ENCODE measurements at places on chromosomes 4 and X.

GRCh38 chrX:11589641-11590040, 76.1 kb downstream of the ARHGAP6 start:
- DNase-seq, result no peak

- DNase-seq, result no peak
Measured at GRCh38 chrX:153582896-153583295, 16.0 kb downstream of the CCNQ start.

GRCh38 chr4:76722838-76723237, 175.1 kb downstream of the SOWAHB start:
- no peak for DNase-seq

DNA sequence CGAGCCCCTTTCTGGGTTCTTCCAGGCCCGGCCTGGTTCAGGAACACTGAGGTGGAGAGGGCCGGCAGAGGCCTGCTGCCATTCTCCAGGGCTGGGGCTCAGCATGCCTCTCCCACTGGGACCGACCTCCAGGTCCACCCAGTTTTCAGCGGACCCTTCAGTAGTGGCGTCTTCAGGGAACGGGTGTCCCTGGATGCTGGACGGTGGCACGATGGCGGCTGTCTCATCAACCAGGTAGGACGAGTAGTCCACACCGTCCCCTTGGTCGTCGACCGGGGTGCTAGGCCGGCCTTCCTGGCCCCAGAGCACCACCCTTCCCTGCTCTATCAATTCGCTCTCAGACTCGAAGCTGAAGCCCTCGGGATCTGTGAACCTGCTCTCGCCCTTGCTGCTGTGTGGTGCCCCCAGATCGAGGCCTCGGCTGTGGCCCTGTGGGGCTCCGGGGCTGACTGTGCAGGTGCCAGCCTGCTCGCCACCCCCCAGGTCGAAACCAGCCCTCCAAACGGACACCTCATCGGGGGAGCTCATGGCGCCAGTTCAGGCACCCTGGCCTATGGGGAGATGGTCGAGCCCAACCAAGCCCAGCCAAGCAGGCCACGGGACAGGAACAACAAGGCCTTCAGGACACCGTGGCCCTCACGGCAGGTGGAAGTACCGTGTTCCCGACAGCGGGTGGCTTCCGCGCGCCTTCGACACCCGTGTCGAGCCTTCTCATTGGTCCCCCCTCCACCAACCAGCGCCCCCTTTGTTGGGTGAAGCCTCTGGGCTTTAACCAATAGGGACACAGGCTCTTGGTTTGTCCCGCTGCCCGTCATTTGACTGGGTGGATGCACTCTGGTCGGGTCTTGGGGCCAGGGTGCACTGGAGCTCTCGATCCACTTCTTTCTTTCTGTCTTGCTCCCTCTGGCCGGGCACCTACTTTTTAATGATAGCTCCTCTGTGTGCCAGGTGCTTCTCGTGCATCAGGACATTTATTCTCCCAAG, 814 bp upstream of the LOC101059915 start:
- DNase-seq, result no peak

DNA sequence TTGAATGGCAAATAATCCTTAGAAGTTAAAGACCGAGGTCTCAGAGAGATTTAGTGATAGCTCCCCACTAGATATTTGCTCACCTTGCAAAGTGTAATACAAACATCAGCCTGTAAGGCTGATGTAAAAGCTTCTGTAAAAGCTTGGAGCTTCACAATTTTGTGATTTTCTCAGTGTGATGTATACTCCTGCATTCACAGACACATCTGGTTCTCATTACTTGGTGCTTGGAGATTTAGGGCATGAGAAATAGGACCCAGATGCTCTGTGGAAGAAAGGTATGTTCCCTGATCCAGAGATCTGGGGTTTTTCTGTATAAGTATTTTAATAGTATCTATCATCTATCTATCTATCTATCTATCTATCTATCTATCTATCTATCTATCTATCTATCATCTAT, 1664.3 kb downstream of the C4orf33 start:
- no peak for DNase-seq

DNA sequence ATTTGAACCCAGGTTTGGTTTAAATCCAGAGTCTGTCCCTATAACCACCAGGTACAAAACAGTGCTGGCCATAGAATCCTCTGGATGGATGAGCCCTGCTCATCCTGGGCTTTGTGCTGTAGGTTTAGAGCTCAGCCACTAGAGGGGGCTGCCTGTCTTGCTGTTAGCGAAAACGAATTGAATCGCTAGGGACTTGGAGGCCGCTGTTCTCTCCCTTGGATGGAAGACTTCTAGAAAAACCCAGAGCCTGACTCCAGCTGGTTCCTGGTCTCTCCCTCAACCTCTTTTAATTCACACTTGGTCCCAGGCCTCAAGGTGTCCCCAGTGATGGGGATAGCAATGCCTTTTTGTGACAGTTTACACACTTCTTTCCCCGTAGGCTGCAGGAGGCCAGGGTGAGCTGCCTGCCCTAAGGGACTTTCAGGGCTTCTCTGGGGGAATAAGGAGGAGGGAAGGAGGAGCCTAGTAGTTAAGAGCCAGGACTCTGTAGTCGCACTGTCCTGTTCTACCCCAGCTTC, 8.7 kb downstream of the RIPPLY1 start:
- peak; percentile 42 for DNase-seq

DNA sequence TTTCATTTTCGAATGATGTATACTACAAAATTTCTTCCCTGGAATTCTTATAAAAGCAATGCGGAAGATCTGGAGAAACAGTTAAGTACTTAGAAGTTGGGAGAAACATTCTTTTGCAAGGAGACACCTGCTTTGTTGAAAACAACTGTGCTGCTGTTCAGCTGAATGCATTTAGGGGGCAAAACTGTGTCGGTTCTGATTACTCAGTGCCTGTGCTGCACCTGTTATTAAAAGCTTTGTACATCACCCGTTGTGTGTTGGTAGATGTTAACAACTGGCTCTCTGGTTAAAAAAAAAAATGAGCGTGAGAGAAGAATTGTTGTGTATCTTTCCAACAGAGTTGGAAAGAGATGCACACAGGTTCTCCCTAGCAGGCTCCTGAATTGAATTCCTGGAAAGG, 184.1 kb upstream of the HHIP start:
- no peak for DNase-seq

DNA sequence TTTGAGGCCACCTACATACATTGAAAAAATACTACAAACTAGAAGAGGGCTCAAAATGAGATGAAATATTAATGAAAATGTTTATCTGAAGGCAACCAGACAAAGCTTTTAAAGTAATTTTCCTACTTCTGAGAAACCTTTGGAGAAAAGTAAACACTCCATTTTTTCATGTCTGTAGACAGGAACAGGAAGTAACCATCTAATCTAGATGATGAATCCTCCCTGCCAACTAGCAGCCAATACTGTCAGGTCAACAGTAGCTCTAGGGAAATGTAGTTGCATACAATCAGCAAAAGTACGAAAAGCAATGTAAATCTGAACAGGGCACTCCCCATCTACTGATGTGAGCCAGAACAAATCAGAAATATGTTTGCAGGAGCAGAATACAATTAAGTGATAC, 49.0 kb downstream of the AMMECR1 start:
- no peak for DNase-seq

DNA sequence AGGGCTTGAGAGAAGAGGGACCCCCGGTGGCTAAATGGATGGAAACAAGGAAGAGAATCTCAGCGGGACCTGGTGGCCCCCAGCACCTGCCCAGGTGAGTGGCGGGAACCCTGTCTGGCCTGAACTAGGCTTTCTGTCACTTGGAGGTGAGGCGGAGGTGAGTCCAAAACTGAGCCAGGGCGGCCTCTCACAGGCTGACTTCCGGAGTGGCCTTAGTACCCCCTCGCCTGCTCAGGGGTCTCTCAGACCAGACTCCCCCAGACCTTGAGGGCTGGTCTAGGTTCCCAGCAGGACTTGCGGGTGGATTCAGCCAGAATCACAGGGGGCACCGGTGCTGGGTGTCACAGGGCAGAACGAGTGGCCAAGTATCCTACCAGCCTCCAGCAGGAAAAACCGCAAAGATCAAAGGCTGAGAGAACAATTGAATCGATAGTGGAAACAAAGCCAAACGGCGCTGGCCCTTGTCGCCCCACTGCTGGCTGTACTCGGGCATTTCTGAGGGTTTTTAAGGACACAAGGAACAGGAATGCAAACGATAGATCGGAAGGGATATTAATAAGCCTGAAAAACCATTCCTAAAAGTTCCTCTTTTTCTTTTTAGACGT, 67.8 kb downstream of the WFS1 start:
- no peak for DNase-seq

DNA sequence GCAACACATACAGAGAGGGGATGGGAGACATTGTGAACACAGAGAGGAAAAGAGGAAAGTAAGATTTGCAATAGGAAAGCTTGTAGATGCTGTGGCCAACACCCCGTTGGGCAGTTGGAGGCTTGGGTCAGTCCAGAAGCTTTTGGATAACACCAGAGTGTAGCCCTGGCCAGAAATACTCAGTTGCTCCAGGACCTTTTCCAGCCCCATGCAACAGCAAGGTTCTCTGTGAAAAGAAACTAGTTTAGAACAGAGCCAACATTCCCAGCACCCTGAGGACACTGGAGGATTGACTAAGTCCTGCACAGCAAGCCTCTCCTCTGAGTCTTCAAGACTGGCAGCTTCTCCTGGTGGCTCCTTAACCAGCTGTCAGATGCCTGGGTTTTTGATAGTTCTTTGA, 27.9 kb upstream of the NAF1 start:
- DNase-seq, result no peak

GRCh38 chr4:52968241-52968640, 106.1 kb downstream of the RASL11B start:
- DNase-seq, result no peak

- DNase-seq, result no peak
Measured at GRCh38 chr4:68569466-68570121, 6.5 kb downstream of the UGT2B17 start.

DNA sequence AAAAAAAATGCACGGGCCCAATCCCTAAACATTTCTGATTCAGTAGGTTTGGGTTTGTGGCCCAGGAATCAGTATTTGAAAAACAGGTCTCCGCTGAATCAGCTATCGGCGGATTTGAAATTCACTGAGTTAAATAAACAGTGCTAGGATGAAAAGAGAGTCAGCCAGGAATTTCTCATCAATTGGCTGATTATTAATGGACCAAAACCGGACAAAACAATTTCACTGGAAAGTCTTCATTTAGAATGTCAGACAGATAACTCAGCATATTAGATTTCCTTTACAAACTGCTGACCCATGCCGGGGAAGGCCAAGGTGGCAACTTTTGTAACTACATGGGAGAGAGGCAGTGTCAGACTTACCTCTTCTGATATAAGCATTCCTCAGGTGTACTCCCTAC, 99.4 kb upstream of the LSM6 start:
- no peak for DNase-seq

GRCh38 chrX:47566841-47567240, 5.8 kb downstream of the ARAF start:
- DNase-seq, result no peak

DNA sequence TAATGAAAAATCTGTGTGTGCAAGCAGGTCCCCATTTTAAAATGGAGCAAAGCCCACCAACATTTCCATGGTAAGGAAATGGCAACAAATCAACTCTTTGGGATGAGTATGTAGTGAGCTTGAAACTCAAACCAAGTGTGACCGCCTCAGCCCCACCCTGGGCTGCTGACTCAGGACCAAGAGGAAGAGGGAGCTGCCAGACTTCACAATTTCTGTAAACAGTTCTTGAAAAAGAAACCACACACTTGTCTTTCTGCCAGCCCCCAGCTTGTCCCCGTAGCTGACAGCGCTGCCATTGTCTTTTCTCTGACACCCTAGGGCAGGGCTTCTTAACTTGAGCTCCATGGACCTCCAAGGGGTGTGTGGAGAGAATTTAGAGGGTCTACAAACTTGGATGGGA, 10.3 kb downstream of the RTL5 start:
- no peak for DNase-seq

GRCh38 chrX:9940421-9940820, 26.7 kb upstream of the CLDN34 start:
- DNase-seq, result no peak

- DNase-seq, result no peak
Measured at GRCh38 chrX:154750301-154751202, at the start of gene GAB3. Gene GAB3 (minus strand): TSS chrX:154751077. CDS start chrX:154751025, 52 bp downstream.

DNA sequence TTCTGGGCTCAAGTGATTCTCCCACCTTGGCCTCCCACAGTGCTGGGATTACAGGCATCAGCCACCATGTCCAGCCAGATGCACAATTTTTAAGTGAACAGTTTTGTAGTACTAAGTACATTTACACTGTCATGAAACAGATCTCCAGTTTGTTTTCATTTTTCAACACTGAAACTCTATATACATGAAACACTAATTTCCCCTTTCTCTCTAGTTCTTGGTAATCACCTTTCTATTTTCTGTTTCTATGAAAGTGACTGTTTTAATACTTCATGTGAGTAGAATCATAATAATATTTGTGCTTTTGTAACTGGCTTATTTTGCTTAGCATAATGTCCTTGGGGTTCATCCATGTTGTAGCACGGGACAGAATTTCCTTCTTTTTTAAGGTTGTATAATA, 237.4 kb downstream of the CAMK2D start:
- DNase-seq, result no peak

DNA sequence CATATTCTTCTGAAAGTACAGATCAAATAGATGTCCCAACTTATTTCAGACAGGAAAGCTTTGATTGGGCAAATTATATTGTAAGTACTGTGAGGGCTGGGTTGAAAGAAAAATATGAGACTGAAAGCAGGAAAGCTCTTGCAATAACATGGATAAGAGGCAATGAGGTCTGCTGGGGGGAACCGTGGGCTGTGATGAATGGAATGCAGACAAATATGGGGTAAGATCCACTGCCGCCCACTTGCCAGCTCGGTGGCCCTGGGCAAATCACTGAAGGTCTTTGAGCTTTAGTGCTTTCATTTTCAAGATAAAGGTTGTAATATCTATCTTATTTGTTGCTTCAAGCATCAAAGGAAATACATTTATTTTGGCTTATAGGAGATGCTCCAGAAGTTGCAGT, 51.0 kb downstream of the AGA start:
- no peak for DNase-seq

GRCh38 chrX:153708415-153708814, 15.8 kb downstream of the BCAP31 start:
- no peak for DNase-seq

DNA sequence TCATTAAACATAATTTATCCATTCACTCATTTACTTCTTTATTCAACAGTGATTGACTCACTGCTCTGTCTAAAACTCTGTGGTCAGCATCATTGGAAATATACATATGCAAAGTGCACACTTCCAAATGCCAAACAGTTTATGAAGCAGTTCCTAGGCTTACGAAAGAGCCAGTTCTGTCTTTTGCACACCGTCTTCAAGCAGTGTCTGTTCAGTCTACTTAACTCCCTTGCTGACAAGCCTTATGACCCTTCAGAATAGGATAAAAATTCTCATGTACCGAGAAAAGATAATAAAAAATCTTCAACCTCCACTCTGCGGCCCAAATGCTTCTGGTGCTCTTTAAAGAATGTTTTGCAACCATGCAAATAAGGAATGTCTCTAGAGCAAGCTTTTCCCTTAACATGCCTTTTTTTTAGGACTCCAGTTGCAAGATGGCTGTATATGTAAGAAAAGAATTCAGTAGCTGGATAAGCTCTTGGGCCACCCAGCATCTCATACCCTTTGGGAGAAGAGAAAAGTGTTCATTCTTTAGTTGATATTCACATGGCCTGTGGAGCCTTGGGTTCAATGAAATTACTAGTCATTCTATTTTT, 1037.0 kb upstream of the SLIT2 start:
- DNase-seq, result no peak

- DNase-seq, result no peak
Measured at GRCh38 chr4:179624768-179625181, 2182.5 kb upstream of the AGA start.
